ENCODE measurements at places on chromosomes 5 and 9.

DNA sequence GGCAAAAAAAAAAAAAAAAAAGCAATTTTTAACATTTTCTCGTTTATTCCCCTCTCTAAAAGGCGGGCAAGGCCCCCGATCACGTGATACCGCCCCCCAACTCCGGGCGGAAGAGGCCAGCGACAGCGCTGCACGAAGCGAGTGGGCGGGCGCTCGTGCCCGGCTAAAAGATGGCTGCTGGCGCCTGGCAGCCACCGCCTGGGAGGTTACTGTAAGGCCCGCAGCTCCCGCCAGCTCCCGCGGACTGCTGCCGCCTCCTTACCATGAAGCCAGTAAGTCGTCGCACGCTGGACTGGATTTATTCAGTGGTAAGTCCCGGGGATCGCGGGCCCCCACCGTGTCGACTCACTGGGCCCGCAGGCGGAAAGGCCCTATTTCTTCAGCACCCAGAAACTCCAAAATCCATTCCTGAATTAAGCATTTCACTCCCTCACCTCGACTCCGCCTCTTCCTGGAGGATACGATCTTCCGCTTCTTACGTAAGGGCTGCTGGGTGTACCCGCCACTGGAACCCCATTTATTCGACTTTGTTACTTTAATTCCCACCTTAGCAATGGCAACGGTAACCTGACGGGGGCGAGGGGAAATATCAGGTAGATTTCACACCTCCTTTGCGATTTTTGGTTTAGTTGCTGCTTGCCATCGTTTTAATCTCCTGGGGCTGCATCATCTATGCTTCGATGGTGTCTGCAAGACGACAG, at the start of the genes SMIM27 and TOPORS:
TSS of gene SMIM27 (plus strand) at position 156 of the 701 bp plus-strand sequence. CDS start at position 264, 108 bp downstream.
TSS of gene TOPORS (minus strand) at position 415 of the 701 bp plus-strand sequence. CDS start at position 265, 150 bp downstream.
- peak; percentile 95 for DNase-seq

DNA sequence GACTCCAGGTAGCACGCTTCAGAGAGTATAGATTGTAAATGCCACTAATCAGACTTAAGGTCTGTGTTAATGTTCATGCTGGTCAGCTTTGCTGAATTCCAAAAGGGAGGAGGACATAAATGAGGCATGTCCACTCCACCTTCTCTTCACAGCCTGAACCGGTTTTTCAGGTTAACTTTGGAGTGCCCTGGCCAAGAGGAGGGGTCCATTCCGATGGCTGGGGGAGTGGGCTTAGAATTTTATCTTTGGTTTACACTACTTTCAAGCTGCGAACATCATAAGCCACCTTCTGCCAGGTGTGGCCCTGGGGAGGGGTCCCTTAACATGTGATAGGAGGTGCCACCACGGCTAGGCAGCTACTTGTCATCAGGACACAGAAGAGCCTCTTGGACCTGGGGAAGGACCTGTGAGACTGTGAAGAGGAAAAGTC, 24.2 kb downstream of the ABO start:
- no peak for DNase-seq

GRCh38 chr5:28390341-28390740, 1352.0 kb upstream of the CDH9 start:
- DNase-seq, result no peak

DNA sequence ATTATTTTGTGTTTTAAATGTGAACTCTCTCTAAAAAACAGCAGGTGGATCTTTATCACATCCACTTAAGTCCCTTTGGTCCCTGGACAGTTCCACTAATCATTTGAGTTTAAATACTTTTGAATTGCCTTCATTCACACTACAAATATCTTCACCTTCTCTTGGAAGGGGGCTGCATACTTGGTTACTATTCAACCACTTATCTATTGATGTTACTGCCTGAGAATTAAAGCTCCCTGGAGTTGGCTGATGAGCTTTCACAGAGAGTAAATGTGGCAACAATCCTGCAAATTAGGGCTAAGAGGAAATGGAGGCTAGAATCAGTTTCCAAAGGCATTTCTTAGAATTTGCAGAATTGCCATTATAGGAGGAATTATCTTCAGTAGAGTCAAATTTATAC, 180.4 kb downstream of the ST8SIA4 start:
- DNase-seq, result no peak

DNA sequence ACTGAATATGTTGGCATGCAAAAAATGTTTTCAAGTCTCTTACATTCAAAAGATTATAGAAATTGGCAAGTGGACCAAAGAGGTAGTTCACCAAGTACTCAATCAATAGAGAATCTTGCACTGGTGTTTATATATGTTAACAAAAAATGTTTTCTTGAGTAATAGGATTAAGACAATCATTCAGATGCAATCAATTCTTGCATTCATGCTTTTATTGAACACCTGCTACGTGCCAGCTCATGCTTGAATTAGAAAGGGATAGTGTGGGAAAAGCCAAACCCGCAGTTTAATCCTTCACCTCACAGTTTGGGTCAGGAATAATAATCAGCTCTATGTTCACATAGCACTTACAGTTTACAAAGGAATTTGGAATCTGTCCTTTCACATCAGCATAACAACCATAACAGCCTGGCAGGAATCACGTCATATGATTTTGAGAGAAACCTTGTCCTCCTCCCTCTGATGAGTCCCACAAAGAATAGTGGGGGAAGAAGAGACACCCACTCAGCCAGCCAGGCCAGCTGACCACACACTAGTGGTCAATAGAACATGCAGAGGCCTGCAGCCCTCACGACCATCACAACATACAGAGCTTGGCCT, 36.8 kb upstream of the FRRS1L start:
- DNase-seq, result no peak

GRCh38 chr5:124570285-124571035, 176.0 kb downstream of the ZNF608 start:
- no peak for DNase-seq

Data from KBM-7 (cell line).